NCI-H1105 (cell line): ENCODE measurements at places on chromosomes 6 and 20.

- no peak for DNase-seq
These were observed 27.9 kb upstream of the CD93 start for GRCh38 chr20:23114018-23114417.

- no peak for DNase-seq
These were observed 77.4 kb downstream of the ARID1B start for GRCh38 chr6:156854466-156855161.

GRCh38 chr6:79261666-79262065, 27.2 kb upstream of the HMGN3 start:
- DNase-seq = no peak

DNA sequence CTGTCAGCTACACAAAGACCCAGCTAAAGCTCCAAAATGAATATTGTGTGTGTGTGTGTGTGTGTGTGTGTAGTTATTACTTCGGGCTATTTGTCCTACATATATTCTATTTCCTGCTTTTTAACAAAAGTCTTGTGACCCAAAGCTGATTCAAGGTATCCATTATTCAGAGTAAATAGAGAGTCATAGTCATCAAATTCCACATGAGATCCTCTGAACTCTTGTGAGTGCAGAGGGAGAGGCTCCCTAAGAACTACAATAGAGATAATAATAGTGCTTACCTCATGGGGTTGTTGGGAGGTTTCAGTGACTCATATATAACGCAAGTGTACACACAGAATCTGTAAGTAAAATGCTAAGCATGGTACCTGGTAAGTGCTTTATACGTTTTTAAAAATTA, 95.6 kb upstream of the SHLD1 start:
- no peak for DNase-seq

DNA sequence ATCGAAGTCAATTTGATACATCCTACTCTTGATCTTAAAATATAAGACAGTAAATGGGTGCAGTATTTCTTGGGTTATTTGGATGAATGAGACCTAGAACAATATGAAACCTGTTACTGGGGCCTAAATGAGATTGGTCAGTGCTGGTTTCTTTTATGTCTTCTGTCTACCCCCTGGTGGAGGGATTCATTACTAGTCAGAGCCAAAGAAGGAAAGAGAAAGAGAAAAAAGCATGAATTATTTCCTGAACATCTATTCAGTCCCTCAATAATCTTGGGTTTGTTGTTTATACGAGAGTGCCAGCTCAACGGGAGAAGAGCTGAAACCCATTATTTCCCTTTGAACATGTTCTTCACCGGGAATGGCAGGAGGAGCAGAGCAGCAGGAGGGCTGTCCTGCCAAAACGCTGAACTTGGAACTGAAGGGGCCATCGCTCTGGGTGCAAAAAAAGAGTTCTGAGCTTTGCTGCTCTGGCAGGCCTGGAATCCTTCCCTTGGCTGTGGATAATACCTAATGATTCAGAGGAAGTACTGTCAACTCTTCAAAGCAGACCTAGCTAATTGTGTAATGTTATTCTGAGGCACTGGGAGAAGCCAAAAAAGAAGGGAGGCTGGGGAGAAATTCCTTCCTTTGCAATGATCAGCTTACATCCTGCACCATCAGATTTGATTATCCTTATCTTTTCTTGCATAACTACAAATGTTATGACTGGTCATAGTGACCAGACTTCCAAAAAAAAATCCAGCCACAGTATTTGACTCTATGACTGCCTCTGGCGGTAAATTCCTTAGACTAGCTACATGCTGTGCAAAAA, 72.0 kb downstream of the BLOC1S5 start:
- DNase-seq = no peak

- no peak for DNase-seq
These were observed 1282.3 kb upstream of the GJE1 start for GRCh38 chr6:140850438-140850837.

DNA sequence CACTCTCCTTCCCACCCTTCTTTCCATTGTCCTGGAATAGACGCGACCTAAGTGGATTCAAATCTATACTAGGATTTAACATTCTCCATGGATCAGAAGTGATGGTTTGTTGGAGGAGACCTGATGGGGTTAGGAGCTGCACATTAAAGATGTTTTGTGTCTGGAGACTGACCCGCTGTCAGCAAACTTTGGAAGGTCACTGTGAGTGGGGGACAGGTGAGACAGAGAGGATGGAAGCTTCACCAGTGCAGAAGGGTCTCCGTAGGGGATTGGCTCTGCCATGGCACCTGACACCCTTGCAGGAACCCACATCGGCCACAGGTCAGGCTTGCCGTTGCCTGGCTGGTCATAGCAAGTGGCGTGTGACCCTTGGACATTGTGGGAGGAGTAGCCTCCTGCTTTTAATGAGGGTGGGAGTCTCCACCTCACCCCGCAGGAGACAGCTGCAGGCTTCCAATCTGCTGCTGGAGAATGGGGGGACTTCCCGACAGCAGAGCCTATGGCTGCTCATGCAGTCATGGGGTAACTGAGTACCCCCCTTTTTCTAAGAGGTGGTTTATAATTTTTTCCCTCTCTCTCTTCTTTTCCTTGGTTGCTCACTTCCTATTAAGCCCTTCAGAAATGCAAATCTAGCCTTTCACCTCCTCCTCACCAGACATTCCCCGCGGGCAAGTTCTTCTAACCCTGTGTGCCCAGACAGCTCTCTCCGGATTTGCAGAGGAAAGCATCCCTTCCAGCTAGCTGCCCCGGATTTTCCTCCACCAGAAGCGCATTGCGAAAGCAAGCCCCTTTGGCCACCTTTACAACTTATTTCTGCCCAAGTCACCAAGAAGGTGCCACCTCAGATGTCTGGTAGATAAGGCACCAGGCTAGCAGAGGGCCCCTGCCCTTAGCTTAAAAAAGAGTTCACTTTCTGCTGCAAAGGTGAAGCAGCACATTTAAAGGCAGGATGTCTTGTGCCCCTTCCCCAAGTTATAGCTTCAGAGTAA, 53.5 kb downstream of the DACT2 start:
- DNase-seq = no peak

DNA sequence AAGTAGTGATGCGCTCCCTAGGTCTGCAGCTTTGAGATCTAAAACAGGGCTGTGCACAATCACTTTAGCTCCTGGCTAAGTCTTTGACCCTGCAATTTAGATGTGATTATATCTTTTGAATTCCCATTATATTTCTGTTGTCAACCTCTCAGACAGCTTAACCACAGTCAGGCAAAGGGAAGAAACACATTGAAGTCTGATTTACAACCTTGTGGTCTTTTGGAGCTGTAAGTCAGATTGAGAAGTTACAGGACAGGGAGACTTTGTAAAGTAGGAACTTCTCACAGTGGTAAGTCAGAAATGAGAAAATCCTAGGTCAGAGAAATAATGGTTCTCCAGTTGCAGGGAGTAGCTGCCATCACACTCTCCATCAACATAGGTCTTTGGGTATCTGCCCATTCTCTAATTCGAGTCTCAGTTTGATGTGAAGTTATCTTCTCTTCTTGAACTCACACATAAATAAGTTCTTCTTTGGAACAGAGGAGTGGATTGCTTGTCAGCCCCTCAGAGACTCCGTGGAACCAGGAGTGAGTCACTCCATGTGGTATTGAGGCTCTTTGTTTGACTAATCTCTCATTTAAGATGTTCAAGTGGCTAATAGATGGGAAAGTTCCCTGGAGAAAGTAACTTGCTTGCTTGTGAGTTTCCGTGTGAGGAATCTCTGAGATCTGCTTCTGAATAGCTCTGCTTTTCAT, 35.0 kb upstream of the SGK1 start:
- DNase-seq = no peak

DNA sequence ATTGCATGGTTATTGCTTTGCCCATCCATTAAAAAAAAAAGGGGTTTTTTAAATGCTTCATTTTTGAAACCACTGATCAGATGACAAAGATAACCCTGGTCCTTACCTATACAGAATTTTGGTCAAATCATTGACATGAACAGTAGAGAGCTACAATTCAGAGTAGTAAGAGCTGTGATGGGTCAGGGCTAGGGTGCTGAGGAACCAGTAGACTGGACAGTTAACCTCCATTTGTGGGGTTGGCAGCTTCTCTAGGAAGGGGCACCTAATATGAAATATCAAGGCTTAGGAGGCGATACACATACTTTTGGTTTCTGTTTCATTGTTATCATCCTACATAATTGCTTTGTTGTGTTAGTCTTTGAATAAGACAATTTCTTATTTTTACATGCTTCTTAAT, 55.1 kb downstream of the ORC3 start:
- DNase-seq = no peak

DNA sequence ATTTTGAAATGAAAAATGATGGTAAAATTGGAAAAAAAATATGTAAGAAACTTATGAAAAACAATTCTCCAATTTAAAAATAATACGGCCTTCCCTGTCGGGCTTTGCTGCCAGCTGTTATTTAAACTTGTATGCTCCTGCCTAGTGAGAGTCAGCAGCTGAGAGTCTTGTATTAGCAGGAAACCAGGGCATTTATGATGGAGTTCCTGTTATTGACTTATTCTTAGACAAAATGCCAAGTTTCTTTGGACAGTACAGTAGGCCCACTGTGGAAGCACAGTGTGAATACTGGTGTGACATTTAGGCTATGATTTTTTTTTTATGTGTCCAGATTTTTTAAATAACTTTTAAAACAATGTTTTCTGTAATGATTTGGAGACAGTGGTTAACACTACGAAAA, 42.1 kb downstream of the GMDS start:
- DNase-seq = no peak

DNA sequence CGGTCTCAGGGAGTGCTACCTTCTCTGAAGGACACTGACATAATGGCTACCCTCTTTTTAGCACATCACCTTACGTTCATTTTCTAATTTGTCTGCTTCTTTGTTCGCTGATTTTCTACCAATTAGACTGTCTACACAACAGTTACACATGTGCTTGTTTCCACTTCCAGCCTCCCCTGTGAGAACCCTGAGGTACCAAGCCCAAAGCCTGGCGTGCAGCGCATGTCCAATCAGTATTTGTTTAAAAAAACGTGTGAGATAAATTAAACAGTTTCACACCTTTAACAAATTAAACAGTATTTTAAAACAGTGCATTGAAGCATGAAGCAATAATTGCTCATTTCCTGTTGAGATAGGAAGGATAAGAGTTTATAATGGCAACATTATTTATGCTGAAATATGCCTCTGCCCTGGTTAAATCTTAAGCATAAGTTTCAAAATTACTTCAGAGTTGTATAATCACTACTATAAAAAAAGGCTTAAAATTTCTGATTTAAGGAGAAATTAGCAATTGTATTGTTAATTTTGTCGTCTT, 88.9 kb downstream of the MAP3K5 start:
- no peak for DNase-seq

DNA sequence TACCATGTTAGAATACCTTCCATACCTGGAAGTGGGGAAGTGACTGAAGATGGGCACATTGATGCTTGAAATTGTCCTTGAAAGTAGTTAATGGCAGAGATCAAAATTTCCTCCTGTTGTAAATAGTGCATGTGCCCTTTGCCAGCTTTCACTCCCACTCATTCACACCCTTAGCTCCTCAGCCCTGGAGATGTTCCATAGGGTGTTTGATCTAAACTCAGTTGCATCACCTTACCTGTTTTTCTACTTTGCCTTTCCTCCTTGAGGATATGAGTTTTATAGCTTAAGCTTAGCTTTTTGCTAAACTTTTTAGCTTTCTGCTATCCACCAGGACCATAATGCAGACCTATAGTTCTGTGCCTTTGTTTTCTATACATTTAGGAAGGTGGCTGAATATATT, 69.0 kb downstream of the CEP57L1 start:
- no peak for DNase-seq

DNA sequence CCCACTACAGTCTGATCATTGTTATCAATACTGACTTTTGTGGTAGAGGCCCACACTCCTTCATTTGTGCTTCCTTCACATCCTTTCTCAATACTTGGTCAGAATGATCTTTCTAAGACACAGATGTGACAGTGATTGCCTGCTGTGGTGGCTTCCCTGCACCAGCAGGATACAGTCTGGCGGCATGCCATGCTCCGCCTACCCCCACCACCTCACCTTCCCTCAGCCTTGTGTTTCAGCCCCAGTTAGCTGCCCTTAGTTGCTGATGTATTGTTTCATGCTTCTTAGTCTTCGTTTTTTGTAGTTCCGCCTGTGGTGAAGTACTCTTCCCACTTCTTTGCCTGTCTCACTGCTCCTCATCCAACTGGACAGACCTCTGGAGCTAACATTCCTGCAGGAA, 10.9 kb downstream of the LRRC1 start:
- no peak for DNase-seq

DNA sequence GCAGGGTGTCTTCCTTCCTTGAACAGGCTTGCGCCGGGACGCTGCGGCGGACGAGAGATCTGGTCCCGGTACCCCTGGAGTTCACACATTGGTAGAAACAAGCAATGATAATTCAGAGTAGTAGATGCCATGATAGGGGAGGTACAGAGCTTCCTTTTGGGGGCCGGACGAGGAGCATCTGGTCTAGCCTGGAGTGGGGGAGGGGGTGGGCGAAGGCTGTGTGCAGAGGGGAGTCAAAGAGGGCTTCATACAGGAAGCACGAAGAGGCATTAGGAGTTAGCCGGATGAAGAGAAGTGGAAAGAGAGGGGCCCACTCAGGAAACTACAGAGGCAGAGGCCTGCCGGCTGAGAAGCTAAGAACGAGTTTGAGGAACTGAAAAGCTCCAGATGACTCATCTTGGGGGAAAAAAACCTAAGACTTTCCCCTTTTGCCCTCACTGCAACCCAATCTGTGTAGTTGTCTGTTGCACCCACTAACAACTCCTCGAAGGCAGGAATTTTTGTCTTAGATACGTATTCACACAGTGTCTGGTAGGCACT, 611 bp downstream of the CNPY3 start:
- DNase-seq = peak; percentile 41

DNA sequence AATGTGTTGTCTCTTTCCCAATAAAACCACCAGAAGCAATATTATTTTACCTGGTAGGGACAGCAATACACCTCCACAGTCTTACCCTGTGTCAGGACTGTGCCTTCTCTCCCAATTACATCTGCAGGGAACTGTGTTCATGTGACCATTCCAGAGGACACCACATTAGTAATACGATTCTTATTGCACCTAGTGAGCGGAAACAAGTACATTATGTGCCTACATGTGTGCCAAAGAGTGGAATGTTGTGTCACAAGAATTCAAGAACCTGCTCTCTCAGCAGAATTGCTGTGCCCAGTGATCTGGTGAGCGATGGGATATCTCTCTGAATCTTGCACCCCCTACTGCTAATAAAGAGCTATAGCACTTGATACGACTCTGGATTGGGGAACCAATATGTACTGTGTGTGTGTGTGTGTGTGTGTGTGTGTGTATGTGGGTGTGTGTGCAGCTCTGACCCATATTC, 57.4 kb upstream of the FOXC1 start:
- DNase-seq = no peak

GRCh38 chr6:95185874-95186273, 391.5 kb upstream of the MANEA start:
- no peak for DNase-seq

DNA sequence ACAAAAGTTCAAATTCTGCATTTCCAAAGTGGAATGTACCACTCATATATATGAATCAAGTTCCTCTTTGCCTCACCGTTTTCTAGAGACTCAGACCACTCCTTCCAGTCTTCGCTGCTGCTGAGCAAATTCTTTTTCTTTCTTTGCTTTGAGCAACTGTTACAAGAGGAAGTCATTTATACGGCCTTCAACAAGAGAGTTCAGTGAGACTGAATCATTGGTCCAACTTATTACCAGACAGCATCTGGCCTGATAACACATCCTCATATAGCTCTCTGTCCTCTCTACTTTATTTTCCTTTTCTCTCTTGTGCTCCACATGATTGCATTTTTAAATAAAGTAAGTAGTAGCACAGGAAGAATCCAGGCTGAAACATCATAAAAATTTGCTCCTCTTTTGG, 652.7 kb downstream of the PHF3 start:
- no peak for DNase-seq
